Stimulated activated memory B cell treated with anti-CD40 and anti-IgM and Interleukin-4, amounts not matched to agents 10 μg/mL and 1 μg/mL and 100 μg/mL, for 72 hours (primary cell): ENCODE measurements at places on chromosomes 2 and 18.

GRCh38 chr2:197297266-197297665 is 13.3 kb downstream of the ANKRD44 start:
- no peaks in the 10 kb centered on the region for H3K27me3 ChIP-seq
- H3K4me3 ChIP-seq: peak overlapping the region; percentile 52
- peak; percentile 59 for ATAC-seq

DNA sequence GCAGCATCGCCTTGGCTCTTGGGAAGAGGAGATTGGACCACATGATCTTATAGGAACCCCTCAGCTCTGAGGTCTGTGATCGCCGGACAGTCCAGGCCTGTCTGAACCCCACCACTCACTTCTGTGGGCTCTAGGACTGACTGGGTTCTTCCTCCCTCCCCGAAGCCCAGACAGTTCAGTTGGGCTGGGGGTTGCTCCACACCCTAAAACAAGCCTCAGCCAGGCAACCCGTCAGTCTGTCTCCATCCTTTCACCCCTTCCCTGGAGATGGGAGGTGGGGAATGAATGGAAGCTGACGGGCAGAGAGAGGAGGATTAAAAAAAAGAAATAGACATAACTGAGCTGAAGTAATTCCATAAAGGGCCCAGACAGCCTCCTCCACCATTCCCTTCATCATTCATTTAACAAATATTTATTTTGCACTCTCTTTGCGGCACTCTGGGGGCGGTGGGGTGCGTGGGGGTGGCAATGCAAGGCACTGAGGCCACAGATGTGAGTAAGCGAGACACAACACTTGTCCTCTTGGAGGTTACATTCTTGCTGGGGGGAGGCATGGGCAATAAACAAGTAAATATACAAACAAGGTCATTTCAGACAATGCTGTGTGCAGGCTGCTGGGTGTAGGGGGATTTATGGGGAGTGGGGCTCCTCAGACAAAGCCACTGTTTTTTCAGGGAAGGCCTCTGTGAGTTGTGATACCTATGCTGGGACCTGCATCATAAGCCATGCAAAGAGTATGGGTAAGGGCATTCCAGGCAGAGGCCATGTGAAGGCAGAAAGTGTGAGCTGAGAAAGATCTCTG is 12.9 kb downstream of the WNT10A start:
- H3K4me1 ChIP-seq: peaks cover 61% of the 10 kb centered on the region
- peak overlapping the region; percentile 78 for H3K27ac ChIP-seq
- H3K27me3 ChIP-seq: no peaks in the 10 kb centered on the region
- peak overlapping the region; percentile 55 for H3K4me3 ChIP-seq

DNA sequence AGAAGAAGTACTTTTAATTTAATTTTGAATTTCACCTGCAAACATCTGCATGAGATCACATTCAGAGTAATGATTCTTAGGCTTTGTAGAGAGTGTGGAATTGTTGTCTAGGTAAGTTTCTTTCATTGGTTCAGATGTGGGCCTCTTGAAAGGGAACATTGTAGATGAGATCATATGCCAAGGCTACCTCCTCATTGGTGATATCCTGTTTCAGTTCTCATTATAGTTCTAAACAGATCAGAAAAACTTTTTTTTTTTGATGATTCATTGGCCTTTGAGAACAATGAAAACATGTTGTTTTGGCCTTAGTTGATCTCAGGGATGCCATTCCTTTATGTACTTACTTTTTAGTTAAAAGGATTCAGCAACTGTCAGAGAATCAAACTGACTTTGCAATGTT is 44.5 kb downstream of the EML6 start:
- H3K27ac ChIP-seq: peak overlapping the region; percentile 79
- no peaks in the 10 kb centered on the region for H3K27me3 ChIP-seq
- no peaks in the 10 kb centered on the region for H3K36me3 ChIP-seq
- H3K4me3 ChIP-seq: no peak overlapping the region
- H3K4me1 ChIP-seq: peaks cover 22% of the 10 kb centered on the region

GRCh38 chr2:127434515-127434914 is 16.3 kb downstream of the PROC start:
- H3K4me3 ChIP-seq: no peak overlapping the region
- H3K36me3 ChIP-seq: no peaks in the 10 kb centered on the region
- ATAC-seq: no peak

DNA sequence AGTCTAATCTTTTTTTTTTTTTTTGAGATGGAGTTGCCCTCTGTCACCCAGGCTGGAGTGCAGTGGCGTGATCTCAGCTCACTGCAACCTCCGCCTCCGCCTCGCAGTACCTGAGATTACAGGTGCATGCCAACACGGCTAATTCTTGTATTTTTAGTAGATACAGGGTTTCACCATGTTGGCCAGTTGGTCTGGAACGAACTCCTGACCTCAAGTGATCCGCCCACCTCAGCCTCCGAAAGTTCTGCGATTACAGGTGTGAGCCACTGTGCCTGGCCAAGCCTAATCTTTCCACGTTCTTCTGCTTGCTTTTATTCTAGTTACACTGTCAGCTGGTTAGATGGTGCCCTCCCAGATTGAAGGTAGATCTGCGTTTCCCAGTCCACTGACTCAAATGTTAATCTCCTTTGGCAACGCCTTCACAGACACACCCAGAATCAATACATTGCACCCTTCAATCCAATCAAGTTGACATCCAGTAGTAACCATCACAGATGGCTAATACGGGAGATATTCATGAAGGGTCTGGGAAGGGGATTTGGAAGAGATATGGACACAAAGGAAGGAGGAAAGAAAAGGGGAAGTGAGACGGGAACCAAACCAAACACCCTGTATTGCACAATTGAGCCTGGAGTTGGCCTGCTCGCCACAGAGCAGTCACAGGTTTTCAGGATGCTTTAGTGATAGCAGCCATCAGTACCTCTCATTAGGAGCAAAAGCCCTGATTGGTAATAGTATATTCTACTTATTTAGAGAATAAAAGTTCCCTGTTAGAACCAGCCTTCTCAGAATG is 229.8 kb downstream of the PIK3C3 start:
- no peaks in the 10 kb centered on the region for H3K27me3 ChIP-seq
- no peak overlapping the region for H3K4me3 ChIP-seq

DNA sequence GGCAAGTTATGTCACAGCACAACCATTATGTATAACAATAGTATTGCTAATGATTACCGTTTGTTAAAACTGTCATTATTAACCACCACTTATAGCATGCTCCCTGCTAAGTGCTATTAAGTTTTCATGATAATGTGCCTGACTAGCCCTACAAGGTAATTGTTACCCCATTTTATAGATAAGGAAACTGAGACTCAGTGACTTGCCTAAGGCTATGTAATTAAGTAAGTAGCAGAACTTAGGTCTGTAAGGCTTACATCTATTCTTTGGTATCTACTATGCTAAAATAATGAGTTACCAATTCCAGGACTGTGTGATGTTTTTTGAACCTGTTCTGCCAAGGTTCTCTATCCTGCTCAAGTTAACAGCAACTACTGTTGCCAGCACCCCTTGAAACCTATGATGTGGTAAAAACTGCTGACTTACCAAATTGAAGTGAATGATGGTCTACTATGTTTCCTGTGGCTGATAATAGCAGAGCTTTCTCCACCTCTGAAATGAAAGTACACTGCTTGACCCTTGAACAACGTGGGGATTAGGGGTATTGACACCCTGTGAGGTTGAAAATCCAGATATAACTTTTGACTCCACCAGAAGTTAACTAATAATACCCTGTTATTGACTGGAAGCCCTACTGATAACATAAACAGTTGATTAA is 18.2 kb downstream of the ACVR2A start:
- H3K4me3 ChIP-seq: no peak overlapping the region
- H3K4me1 ChIP-seq: no peaks in the 10 kb centered on the region
- ATAC-seq: no peak
- no peaks in the 10 kb centered on the region for H3K36me3 ChIP-seq

GRCh38 chr2:136024185-136024584 is 38.8 kb upstream of the DARS1 start:
- no peaks in the 10 kb centered on the region for H3K27me3 ChIP-seq
- H3K36me3 ChIP-seq: no peaks in the 10 kb centered on the region
- H3K4me3 ChIP-seq: no peak overlapping the region
- peaks cover 28% of the 10 kb centered on the region for H3K4me1 ChIP-seq
- ATAC-seq: no peak

DNA sequence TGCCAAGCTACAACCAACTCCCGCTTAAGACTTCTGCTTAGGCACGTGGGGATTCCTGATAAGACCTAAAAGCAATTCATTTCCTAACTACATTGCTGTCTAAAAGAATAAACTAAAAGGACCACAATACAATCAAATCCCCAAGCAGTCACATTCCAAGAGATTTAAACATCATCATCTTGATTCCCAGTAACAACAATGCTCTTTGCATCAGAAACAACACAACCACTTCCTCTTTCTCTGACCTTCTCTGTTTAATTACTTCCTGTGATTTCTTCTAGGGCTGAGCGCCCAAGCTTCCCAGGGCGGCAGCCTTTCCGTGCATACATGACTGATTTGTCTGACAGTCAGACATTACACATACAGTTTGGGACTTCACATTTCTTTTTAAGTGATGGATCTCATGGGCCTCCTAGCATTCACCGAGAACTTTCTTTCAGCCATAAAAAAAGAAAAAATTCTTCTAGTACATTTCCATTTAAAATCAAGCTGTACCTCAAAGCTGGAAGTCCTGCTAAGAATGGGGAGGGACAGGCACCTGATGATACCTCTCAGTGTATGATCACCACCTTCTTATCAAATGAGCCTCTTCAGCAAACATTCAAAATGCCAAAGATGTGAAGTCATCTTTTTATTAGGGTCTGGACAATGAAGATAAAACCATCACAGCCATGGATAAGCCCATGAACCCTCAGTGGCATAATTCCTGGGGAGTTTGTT is 11.5 kb downstream of the SPRED2 start:
- H3K4me1 ChIP-seq: peaks cover 19% of the 10 kb centered on the region
- no peak overlapping the region for H3K27ac ChIP-seq
- H3K36me3 ChIP-seq: no peaks in the 10 kb centered on the region

- no peak overlapping the region for H3K4me3 ChIP-seq
- H3K4me1 ChIP-seq: peaks cover 7% of the 10 kb centered on the region
- ATAC-seq: peak; percentile 87
- no peaks in the 10 kb centered on the region for H3K27me3 ChIP-seq
- no peaks in the 10 kb centered on the region for H3K36me3 ChIP-seq
- H3K27ac ChIP-seq: peak overlapping the region; percentile 40
Measured at GRCh38 chr18:31990823-31991222, 27.8 kb upstream of the RNF125 start.

- H3K36me3 ChIP-seq: no peaks in the 10 kb centered on the region
- H3K27ac ChIP-seq: no peak overlapping the region
- H3K4me3 ChIP-seq: no peak overlapping the region
Measured at GRCh38 chr2:98408155-98408554, 36.5 kb upstream of the INPP4A start.

GRCh38 chr2:203819434-203820133 is 48.0 kb upstream of the CTLA4 start:
- H3K36me3 ChIP-seq: no peaks in the 10 kb centered on the region
- peaks cover 12% of the 10 kb centered on the region for H3K4me1 ChIP-seq
- H3K27ac ChIP-seq: no peak overlapping the region
- H3K4me3 ChIP-seq: no peak overlapping the region

DNA sequence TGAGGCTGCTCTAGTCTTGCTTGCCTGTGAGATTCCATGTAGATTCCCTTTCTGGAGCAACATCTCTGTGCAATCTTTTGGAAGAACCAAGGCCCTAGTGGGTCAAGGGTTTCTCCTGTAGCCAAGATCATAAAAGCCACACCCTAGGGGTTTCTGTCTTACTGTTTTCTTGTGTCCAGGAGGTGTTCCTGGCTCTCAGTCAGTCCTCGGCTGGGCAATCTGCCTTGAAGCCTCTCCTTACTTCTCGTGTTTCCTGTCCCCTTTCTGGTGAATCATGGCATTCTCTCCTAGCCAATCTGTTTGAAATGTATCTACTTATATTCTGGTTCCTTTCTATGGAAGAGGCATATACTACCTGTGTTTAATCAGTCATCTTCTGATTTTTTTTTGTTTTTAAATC is 484.8 kb upstream of the UBE2E3 start:
- ATAC-seq: no peak
- H3K4me1 ChIP-seq: no peaks in the 10 kb centered on the region
- no peak overlapping the region for H3K27ac ChIP-seq
- H3K36me3 ChIP-seq: no peaks in the 10 kb centered on the region

GRCh38 chr2:119478978-119479295 is 45.3 kb downstream of the SCTR start:
- no peak for ATAC-seq
- H3K27me3 ChIP-seq: peaks cover 30% of the 10 kb centered on the region
- H3K36me3 ChIP-seq: no peaks in the 10 kb centered on the region
- H3K4me3 ChIP-seq: no peak overlapping the region
